HepG2 (cell line): ENCODE measurements at places on chromosomes 5 and 9.

DNA sequence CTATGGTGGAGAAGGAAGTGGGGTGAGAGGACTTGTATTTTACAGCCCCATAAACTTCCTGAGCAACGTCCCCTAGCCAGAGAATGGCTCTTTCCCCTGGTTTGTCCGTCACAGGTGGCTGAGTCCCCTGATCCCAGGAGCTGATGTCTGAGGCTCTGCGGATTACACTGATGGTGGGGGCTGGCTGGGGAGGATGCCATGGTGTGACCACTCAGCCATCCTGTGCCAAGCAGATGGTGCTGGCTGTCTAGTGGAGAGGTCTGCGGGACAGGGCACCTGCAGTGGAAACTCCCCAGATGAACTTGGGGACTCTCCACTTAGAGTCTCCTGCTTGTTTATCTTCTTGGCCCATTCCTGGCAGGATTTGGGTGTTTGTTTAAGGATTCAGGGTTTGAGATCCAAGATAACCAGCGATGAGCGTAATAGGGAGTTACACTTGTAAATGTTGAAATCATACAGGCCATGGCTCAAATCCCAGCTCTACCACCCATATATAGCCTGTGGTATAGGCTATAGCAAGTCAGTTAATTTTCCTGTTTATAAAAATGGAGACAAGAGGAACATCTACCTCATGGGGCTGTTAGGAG is 4.7 kb upstream of the PTGS1 start:
- DNase-seq = no peak

GRCh38 chr9:136934277-136934676 is 10.3 kb downstream of the FBXW5 start:
- DNase-seq = peak; percentile 37

GRCh38 chr5:40603378-40603777 is 76.3 kb upstream of the PTGER4 start:
- DNase-seq = no peak

DNA sequence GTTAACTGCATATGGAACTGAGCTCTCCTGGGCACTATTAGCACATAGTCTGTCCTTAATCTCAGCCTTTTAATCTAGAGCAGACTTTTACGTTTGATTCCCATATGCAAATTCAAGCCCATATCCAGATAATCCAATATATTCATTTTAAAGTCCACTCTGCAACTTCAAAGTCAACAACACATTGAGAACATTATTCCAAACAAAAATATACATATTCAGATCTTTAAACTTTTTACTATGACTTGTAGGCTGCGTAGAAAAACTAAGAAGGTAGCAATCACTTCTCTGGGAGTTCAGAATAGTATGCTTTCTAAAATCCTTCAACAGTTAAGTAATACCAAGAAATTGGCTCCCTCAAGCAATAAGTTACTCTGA is 499.4 kb downstream of the SPATA31D1 start:
- DNase-seq = no peak

- DNase-seq = no peak
Measured at GRCh38 chr5:72273547-72273946, 46.5 kb downstream of the MRPS27 start.
